ENCODE measurements at places on chromosomes 5 and 9. TPM values are rescaled to one million over a fixed set of nuclear protein-coding genes. Genes with fewer than 3 reads are reported as not detected.

DNA sequence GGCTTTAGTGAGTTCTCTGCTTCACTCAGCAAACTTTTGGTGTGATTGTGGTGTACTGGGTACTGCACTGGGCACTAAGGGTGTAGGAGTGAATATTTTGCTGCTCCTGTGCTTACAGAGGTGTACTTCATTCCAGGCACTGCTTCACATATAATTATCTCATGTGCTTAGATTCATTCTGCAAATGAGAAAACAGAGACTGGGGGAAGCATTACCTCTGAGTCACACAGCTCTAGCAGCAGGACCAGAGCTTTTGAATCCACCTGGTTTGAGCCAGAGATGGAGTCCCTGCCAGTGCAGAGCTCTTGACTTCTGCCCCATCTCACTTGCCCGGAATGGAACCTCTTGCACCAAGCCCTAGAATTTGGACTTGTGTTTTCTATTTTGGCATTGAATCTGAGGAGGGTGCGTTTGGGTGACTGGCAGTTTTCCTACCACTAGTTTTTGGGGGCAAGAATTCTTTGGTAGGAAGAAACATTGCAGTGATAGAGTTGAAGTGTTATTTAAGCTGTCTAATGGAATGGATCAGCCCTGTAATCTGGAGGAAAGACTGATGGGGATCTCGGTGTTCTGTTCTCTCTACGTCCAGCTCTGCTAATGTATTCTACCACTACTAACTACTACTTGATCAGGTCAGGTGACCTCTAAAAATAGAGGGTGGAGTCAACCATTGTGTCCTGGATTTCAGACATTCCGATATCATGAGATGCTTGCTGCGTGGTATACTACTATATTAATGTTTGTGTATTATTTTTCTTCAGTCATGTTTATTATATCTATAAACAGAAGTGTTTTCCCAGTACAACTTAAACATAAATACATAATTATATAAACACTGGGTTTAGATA, 2.5 kb downstream of the ARHGAP26 start:
- DNase-seq = no peak

DNA sequence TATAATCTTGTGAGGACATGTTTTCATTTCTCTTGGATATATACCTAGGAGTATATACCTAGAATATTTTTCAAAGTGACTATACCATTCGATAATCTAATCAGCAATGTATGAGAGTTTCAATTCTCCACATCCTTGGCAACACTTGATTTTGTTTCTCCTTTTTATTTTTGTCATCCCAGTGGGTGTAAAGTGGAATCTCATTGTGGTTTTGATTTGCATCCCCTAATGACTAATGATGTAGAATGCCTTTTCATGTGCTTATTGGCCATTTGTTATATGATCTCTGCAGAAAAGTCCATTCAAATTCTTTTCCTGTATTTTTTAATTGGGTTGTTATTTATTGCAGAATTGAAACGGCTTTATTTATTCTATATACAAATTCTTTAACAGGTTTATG, 15.2 kb downstream of the ZCCHC9 start:
- no peak for DNase-seq

DNA sequence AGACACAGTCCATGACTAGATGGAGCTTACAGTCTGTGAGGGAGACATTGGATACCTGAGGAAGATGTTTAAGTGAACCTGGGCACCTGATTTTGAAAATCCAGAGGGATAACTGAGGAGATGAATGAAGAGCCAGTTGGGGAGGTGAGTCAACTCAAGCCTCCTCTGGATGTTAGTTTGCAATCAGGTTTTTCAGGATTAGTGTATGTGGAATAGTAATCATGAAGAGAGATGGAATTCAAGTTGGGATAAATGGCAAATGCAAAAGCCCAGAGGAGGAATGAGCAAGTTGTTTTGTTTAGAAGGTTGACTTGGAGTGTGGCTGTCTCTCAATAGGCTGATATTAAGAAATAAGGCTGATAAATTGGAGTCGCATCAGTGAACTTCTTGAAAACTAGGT, 28.9 kb downstream of the PRDM6 start:
- no peak for DNase-seq

DNA sequence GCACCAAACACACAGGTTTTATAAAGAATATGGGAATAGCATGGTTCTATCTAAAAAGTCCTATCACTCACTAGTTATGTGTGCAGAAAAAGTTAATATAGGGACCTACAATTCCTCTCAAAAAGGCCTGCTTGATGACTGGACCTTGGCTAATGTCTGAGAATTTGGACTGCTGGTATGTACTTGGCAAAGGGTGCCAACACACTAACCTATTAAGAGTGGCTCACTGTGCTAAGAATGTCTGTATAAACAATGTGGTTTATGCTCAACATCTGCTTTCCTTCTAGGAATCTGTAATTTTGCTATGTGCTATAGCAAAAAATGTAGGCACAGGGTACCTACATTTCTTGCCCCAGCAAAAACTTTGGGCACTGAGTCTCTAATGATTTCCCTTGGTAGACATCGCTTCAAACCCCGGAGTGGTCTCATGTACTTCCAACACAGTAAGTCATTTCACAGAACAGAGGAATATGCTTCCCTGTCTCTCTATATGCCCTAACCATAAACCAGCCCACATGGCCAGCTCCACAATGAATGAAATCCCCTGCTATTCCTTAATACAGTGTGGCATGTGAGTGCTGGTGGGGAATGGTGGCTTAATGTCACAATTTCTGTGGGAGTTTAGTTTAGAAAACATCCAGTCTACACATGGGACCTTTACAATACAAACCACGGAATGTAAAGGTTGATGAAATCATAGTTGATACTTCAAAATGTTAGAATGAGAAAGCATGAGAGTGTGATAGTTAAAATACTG, 101.7 kb downstream of the UBAP2 start:
- peak; percentile 87 for DNase-seq

The EIF4E1B gene
- total RNA-seq = not detected

The KIF20A gene
- total RNA-seq = 0.67 TPM

DNA sequence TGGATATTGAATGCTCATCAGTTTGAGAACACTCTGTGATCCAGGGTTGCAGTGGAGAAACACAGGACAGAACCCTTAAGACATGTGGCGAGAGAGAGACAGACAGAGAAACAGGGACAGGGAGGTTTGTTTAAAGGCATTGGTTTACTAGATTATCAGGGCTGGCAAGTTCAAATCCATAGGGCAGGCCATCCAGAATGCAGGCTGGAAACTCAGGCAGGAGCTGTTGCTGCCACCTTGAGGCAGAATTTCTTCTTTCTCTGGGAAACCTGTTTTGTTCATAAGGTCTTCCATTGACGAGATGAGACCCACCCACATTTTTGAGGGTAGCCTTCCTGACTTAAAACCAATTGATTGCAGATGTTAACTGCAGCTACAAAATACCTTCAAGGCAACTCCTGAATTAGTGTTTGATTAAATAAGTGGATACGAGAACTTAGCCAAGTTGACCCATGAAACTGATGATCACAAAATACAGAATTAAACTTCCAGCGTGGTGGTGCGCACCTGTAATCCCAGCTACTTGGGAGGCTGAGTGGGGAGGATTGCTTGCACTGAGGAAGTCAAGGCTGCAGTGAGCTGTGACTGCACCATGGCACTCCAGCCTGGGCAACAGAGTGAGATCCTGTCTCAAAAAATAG, 55.9 kb downstream of the NSUN2 start:
- DNase-seq = peak; percentile 40

The PCDHB5 gene
- total RNA-seq = 0.33 TPM

- no peak for DNase-seq
These were observed 77.9 kb upstream of the VPS13A start for GRCh38 chr9:77099388-77099787.

The IFNA16 gene
- total RNA-seq = not detected

DNA sequence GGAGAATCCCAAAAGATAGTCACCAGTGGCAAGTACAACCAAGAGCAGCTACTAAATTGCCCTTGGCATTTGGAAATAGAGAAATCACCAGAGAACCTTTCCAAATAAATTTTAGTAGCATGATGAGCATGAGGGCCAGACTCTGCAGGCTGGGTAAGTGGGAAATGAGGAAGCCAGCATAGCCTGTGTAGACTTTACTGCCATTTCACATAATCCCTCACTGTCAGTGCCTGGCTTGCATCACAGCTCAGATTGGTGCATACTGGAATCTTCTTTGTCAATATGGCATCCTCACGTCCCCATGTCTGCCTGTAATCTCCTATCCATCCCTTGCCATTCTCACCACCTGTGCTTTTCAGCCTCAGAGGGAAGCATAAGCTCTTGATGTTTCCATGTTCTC, 14.5 kb downstream of the GRAMD2B start:
- DNase-seq = no peak

The SPATA31A3 gene
- total RNA-seq = not detected

- no peak for DNase-seq
These were observed 11.0 kb downstream of the RFX3 start for GRCh38 chr9:3514786-3515185.

GRCh38 chr9:7042124-7042523, 284.4 kb downstream of the KDM4C start:
- peak; percentile 45 for DNase-seq

DNA sequence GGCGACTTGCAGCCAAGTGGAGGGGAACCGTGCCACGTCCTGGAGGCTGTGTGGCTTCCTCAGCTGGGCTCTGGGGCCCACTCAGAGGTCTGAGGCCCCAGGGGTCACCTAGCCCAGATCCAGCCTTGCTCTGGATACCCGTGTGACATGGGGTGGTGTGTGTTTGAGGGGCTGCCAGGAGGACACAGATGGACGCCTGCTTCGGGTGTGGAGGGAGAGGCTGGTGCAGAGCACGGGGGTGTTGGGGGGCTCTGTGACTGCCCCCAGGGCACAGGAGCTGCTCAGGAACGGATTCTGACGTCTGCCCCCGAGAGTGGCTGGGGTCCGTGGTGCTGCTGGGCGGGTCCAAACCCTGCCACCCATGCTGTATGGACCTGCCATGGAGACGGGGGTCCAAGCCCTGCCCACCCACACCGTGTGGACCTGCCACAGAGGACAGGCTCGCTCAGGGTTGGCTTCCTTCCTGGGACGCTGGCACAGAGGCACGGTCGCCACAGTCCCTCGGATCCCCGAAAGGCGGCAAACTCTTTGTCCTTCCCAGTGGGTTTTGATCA, 10.5 kb downstream of the INPP5E start:
- DNase-seq = no peak

- no peak for DNase-seq
These were observed 287.4 kb downstream of the ARHGAP26 start for GRCh38 chr5:143057580-143057999.

- DNase-seq = no peak
These were observed 36.5 kb downstream of the PLEKHG4B start for GRCh38 chr5:128446-128845.

The LECT2 gene
- not detected for total RNA-seq

GRCh38 chr9:3137347-3137695, 293.4 kb upstream of the PUM3 start:
- no peak for DNase-seq

The KIF4B gene
- not detected for total RNA-seq

GRCh38 chr5:141957367-141957996, 520 bp downstream of the PCDH12 start:
- no peak for DNase-seq

DNA sequence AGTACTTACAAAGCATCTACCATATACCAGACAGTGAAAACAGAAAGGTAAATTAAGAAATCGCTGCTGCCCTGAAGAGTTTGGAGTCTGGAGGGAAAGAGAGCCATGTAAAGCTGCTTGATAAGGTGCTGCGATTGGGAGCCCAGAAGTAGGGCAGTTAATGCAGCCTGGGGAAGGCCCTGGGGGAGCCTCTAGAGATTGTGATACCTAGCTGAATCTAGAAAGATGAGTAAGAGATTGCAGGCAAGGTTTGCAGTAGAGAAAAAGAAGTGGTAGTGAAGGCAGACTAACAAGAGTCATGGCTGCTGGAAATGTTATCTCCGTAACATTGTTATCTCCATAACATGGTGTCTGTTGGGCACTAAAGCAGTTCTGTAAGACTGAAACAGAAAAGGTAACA, 24.0 kb upstream of the GLIPR2 start:
- DNase-seq = no peak

The PLAC8L1 gene
- total RNA-seq = not detected
